ENCODE measurements at places on chromosomes 4 and X.

DNA sequence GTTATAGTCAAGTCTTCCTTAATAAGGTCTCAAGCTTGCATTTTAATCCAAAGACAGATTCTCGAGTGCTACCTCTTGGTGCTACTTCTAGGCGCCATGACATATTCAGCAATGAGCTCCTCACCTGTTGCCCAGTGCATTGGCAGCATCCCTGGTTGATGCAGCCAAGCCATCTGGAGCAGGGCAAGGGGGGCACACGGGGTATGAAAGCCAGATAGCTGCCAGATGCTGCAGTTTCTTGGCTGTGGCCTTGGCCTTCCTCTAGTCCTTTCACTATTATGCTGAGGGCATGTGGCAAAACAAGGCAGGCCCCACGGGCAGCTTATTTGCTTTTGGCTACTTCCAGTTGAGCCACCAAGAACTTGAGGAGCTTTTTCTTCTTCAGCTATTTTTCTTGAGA lies 168.6 kb upstream of the PGRMC2 start:
- no peak for DNase-seq

DNA sequence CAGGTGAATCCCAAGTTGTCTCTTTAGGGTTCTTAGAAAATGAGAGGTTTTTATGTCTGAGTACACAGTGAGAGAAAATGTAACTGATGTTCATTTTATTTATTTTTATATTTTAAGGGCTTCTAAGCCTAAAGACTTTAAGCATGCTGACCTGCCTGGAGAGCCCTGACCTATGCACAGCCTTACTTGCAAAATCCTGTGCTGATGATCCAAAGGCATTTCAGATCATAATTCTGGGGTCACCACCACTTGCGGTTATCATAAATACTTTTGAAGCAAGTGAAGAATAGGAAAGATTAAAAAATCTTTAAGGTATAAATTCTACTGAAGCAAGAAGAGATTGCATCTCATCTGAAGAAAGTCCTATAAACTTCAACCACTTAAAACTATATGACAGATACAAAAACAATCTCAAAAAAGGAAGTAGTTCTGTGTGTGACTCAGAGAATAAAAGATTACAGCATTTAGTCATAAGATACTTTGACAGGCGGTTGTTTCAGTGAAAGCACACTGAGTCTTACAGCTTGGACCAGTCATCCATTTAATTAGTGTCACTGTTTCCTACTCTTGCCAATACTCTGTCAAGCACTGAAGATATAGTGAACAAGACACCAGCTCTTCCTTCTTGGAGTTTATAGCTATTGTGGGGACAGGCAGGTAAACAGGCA lies 245.2 kb upstream of the DIPK2B start:
- no peak for DNase-seq

DNA sequence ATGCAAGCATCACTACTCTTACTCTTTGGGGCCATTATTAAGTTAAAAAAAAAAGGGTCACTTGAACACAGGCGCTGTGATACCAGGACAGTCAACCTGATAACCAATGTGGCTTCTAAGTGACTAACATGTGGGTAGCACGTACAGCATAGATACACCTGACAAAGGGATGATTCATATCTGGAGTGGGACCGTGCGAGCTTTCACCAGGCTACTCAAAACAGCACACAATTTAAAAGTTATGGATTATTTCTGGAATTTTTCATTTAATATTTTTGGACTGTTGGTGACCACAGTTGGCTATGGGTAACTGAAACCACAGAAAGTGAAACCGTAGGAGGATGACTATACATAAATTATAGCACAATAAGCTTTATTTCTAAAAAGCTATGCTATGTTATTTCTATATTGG lies 113.8 kb upstream of the STIM2 start:
- DNase-seq, result no peak

GRCh38 chr4:150215601-150216000 lies 137.4 kb downstream of the DCLK2 start:
- DNase-seq, result no peak

- no peak for DNase-seq
Observed at GRCh38 chrX:95703696-95704095, 980.9 kb upstream of the DIAPH2 start.

DNA sequence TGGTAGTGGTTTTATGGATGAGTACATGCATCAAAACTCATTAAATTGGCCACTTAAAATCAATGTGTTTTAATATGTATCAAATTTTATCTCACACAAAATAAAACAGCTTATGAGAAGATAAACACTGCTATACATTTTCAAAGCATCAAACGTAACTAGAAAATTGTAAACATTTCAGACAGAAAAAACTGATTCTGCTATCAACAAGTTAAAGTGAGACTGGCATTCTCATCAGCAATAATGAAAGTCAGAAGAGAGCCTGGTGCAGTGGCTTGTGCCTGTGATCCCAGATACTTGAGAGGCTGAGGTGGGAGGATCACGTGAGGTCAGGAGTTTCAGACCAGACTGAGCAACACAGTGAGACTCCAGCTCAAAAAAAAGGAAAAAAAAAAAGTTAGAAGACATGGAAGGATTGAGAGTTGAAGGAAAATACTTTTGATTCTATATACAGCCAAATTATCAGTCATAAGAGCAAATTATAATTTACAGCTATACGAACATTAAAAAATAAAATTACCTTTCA lies 2.9 kb downstream of the TBCK start:
- DNase-seq, result no peak

- no peak for DNase-seq
Observed at GRCh38 chrX:45385757-45386156, 185.1 kb upstream of the DIPK2B start.

GRCh38 chrX:130103605-130104004 lies 6.7 kb downstream of the ELF4 start:
- DNase-seq, result no peak

- DNase-seq, result no peak
Observed at GRCh38 chr4:100042235-100042634, 92.2 kb upstream of the H2AZ1 start.

GRCh38 chr4:32226204-32226603 lies 1506.0 kb downstream of the PCDH7 start:
- DNase-seq, result no peak

DNA sequence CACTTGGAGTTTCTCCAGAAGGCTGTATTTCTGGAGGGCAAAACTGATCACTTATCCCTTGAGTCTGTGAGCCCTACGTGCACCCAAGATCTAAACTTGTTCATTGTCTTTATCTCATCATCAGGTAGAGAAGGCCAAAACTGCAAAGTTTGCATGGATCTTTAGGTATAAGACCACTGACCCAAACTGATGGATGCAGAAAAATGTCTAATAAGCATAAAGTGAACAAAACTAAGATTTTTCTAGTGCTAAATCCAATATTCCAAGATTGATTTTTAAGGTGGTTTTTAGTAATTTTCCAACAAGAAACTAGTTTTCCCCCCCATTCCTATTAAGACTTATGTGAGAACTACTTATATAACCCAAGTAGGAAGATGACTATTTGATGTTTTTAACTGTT lies 2.0 kb downstream of the TMSB15A start:
- no peak for DNase-seq

- DNase-seq, result peak; percentile 63
Observed at GRCh38 chr4:168877511-168878491, 132.3 kb downstream of the CBR4 start.

DNA sequence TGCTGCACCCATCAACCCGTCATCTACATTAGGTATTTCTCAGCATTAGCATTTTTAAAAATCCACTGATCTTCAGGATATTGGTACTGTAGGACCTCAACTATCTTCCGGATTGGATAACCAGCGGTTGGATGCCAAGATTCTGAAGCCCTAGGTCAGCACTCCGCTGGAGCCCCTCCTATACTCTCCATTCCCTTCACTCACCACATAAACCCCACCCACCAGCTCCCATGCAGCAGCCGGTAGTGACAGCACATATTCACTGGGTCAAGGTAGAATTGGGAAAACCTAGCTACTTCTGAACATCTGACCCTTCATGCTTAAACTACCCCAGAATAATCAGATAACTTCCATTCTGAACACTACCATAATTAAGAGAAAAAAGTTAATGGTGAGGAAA lies 134.9 kb downstream of the CORIN start:
- no peak for DNase-seq

DNA sequence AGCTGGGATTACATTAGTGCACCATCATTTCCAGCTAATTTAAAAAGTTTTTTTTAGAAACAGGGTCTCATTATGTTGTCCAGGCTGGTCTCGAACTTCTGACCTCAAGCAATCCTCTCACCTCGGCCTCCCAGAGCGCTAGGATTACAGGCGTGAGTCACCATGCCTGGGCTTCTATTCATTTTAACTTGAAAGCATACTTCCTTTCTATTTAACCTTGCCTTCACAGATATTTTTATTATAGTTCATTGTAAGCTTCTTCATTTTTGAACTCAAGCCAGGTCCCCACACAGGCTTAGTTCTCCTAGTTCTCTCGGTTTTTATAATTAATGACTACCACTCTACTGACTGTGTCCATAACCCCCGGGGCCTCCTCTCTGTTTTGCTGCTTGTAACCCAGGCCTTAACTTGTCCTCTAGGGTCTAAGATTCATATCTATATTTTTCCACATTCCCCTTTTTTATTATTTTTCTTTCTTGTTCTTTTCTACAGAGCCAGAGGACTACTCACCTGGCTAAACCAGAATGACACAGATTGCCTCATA lies 50.7 kb downstream of the SNX12 start:
- no peak for DNase-seq

GRCh38 chr4:40241026-40241425 lies 44.2 kb downstream of the RHOH start:
- DNase-seq, result no peak

DNA sequence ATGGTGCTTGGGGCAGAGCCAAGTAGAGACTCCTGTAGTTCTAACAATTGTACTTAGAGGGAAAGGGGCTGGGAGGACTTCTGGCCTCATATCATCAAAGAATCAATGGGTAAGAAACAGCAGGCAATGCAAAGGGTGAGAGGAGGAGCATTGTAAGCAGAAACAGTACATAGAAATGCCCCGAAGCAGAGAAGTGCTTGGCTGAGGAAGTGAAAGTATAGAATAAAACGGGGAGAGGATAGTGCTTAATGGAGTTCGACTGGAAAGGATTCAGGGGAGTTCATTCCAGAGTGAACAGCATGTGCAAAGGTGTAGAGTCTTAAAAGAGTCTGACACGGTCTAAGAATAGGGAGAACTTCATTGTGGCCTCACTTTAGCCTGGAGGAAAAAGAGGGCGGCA lies 103.0 kb downstream of the SYNPO2 start:
- DNase-seq, result no peak

DNA sequence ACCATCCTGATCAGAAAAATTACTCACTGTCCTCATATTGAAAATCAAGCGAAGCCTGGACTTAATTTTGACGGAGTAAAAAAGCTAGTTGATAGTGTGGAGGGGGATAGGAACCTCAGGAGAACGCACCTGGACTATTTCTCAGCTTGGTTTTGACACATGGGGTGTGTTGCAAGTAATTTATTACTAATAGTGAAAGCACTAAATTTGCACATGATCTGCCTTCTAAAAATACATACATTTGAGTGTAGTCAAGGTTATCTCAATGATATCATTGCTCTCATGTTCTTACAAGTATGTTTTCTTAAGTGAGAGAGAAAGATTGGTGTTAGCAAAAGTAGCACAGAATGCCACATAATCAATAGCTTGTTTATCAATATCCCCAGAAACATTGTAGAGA lies 29.5 kb downstream of the LRIT3 start:
- no peak for DNase-seq

All from left cardiac atrium (tissue), 4 donors.